ENCODE measurements at places on chromosomes 1 and 21. TPM values are rescaled to one million over a fixed set of nuclear protein-coding genes. Genes with fewer than 3 reads are reported as not detected.

Gene CFHR5
- not detected for total RNA-seq

Gene GALE
- total RNA-seq = 31.9 TPM

Gene PLA2G2C
- not detected for total RNA-seq

Gene IL24
- not detected for total RNA-seq

Gene NHLH1
- total RNA-seq = 0.47 TPM

Gene VAMP4
- 12.2 TPM for total RNA-seq

Gene NEXN
- total RNA-seq = 3.3 TPM
